ENCODE measurements at places on chromosomes 12 and 14. TPM values are rescaled to one million over a fixed set of nuclear protein-coding genes. Genes with fewer than 3 reads are reported as not detected.

EML1 gene
- total RNA-seq = 38.1 TPM

ERBB3 gene
- total RNA-seq = 41.1 TPM

ZBTB42 gene
- total RNA-seq = 2.3 TPM

TMEM52B gene
- total RNA-seq = 0.83 TPM

SLC25A47 gene
- total RNA-seq = not detected

TGM1 gene
- 6.2 TPM for total RNA-seq
